ENCODE measurements at places on chromosomes 6 and 20.

- DNase-seq = no peak
Observed at GRCh38 chr6:30819297-30819917, 64.9 kb upstream of the DDR1 start.

GRCh38 chr6:111605100-111605751, 452 bp downstream of the TRAF3IP2 start:
- DNase-seq = no peak

DNA sequence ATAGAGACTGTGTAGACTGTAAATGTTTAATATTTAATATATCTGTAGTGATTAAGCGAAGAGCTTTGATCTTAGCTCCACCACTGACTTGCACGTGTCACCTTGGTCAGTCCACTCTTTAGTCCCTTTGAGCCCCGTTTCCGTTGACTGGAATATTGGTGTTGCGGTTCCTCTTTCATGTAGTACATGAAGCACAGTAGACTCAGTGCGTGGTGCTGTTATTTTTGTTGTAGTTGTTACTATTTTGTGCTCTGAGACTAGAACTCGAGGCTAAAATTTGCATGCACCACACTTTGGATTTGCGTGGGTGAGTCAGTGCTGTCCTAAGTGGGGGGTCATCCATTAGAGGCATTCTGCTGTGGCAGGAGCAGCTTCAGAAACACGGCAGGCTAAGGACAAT, 291.4 kb downstream of the QKI start:
- DNase-seq = no peak

DNA sequence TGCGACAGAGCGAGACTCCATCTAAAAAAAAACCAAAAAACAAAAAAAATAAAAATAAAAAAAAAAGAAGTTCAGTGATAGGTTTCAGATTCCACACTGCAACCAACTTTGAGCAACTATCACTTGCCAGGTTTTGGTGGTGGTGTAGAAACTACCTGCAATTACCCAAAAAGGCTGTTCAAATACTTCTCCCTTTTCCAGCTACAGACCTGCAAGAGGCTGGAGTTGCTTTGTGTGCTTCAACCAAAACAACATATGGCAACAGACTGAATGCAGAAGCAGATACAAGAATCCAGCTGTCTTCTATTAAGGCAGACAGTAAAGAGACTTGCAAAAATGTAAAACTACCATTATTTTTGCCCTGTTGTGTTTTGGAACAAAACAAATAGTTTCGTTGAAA, 9.3 kb upstream of the BCAS1 start:
- DNase-seq = no peak

GRCh38 chr6:1758076-1758679, 148.5 kb downstream of the FOXC1 start:
- DNase-seq = no peak

- DNase-seq = no peak
Observed at GRCh38 chr6:170371080-170371479, 64.5 kb downstream of the FAM120B start.

DNA sequence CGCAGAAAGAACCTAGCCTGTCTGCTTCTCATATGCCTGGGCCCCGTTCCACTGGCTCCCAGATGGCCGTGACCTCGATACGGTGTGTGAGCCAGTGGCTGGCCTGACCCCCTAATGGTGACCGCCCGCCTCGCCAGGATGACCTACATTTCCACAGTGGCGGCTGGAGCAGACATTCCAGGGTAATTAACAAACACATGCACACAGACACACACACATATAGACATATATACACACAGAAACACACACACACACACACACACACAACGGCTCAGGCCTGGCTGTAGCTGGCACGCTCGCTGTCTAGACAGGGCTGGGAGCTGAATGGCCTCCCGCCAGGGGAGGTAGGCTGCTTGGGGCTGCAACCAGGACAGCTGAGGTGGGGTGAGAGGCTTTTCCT, 227.1 kb downstream of the ANKRD60 start:
- DNase-seq = no peak

GRCh38 chr20:12699374-12700228, 309.2 kb upstream of the SPTLC3 start:
- DNase-seq = no peak

GRCh38 chr6:74735304-74735703, 470.5 kb downstream of the COL12A1 start:
- no peak for DNase-seq

DNA sequence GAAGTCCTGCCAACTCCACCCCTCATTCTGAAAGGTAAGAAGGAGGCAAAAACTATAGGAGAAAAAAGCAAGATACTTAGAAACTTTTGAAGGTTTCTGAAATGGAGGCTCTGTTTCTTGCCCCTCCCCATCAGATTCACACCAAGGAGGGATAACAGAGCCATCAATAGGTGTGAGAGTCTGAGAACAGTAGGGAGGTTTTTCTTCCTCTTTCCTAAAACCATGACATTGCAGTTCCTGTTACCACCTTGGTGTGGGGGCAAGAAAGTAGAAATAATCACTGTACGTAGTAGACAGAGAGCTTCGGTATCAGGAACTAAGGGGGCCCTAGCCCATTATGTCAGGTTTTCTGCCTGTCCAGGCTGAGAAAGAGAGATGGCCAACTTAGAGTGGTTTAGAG, 333.3 kb upstream of the SYNCRIP start:
- DNase-seq = no peak

- DNase-seq = peak; percentile 24
Observed at GRCh38 chr20:57657535-57658446, 37.6 kb upstream of the ZBP1 start.

DNA sequence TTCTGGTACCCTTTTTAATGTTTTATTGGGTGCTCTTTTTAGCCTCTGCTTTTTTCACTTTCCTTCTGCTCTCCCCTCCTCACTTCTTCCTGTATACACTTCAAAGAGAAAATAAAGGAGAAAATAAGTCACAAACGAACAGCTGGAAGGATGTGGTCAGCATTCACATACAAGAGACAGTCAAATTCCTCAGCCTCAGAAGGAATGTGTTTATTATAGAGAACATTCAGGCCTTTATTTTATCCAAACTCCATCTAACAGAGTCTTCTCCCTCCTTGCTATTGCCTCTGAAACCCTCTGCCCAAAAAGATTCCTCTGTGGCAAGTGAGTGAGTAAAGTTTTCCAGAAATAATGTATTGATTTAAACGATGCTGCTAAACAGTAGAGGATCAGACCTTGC, 490.4 kb downstream of the FRK start:
- DNase-seq = no peak

DNA sequence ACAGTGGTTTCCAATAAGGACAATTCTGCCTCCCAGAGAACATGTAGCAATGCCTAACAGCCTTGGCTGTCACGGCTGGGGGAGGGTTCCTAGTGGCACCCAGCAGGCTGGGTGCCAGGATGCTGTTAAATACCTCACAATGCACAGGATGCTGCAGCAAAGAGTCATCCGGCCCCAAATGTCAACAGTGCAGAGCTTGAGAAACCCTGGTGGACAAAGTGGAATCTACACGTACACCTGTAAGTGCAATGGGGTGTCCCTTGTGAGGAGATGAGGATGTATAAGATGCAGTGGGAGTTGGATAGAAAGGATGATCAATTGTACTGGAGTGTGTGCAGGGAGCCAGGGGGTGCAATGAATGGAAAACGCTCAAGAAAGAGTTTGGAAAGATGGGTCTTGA, 142.4 kb downstream of the FNDC1 start:
- no peak for DNase-seq

GRCh38 chr20:37804584-37805566, 98.1 kb upstream of the VSTM2L start:
- no peak for DNase-seq

GRCh38 chr6:16633961-16634360, 127.3 kb downstream of the ATXN1 start:
- DNase-seq = no peak

GRCh38 chr6:53391170-53391569, 42.4 kb upstream of the ELOVL5 start:
- DNase-seq = no peak

DNA sequence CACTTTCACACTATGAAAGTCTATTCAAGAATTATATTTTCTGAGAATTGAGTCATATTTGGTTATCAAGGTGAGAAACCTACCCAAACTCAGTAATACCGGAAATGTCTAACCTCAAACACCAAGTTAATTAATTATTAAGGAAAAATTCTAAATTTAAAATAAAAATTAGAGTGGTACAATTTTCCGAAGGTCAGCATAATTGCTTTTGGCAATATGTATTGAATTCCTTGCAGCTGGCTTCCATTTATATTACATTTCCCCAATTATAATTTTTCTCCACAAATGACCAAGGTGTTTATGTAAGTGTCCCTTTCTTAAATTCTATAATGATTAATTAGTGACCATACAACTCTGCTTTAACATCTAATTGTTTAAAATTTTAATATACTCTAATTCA, 316.0 kb upstream of the IRAK1BP1 start:
- DNase-seq = no peak

DNA sequence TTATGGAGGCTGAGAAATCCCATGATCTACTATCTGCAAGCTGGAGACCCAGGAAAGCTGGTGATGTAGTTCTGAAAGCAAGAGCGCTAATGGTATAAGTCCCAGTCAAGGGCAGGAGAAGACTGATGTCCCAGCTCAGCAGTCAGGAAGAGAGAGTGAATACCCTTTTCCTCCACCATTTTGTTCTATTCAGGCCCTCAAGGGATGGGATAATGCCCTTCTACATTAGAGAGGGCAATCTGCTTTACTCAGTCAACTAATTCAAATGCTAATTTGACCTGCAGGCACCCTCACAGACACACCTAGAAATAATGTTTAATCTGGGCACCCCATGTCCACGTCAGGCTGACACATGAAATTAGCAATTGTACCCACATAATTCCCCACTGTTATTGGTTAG, 10.8 kb upstream of the FYN start:
- no peak for DNase-seq

DNA sequence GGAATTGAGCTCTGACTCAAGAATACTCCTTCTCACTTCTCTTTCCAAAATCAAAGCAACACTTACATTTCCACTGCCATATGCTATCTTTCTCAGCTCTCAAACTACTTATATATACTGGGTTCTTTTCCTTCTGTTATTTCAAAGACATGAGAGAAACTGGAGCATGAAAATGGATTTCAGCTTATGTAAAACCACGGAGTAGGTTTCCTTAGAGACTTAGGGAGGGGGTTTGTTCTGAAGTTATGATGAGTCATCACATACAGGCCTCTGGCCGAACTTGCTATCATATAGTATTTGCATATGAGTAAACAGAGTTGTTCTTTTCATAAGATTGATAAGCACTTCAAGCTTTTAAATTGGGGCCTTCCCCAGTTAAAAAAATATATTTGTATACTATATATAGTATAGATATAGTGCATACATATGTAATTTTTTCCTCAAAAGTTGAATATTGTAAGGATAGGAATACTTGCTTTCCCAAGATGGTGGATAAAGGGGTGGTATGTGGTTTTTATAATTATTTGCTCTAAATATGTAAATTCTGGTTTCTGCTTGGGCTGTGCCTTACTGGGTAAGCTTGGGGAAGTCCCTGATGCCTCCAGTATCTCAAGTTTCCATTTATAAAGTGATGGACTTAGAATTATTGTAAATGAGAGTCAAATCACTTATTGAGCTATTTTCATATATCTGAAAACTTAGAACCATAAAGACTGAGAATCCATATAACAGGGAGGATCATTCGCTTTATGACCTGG, 273.9 kb downstream of the RFPL4B start:
- DNase-seq = no peak

DNA sequence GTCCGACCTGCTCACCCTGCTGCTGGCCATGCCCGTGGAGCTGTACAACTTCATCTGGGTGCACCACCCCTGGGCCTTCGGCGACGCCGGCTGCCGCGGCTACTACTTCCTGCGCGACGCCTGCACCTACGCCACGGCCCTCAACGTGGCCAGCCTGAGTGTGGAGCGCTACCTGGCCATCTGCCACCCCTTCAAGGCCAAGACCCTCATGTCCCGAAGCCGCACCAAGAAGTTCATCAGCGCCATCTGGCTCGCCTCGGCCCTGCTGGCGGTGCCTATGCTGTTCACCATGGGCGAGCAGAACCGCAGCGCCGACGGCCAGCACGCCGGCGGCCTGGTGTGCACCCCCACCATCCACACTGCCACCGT, 885 bp downstream of the NTSR1 start:
- DNase-seq = no peak

GRCh38 chr6:19972221-19972620, 135.1 kb downstream of the ID4 start:
- no peak for DNase-seq

GRCh38 chr6:1724124-1724523, 114.4 kb downstream of the FOXC1 start:
- DNase-seq = no peak

GRCh38 chr20:53216478-53216855, 244.3 kb downstream of the TSHZ2 start:
- DNase-seq = no peak

- no peak for DNase-seq
Observed at GRCh38 chr20:18289306-18289705, 979 bp downstream of the ZNF133 start.

- no peak for DNase-seq
Observed at GRCh38 chr6:16562498-16562897, 198.8 kb downstream of the ATXN1 start.

GRCh38 chr20:18225632-18226031, 62.7 kb upstream of the ZNF133 start:
- no peak for DNase-seq

GRCh38 chr6:72669324-72669723, 47.5 kb downstream of the KCNQ5 start:
- DNase-seq = peak; percentile 60

GRCh38 chr6:46888031-46888430, 33.7 kb downstream of the ADGRF5 start:
- no peak for DNase-seq

DNA sequence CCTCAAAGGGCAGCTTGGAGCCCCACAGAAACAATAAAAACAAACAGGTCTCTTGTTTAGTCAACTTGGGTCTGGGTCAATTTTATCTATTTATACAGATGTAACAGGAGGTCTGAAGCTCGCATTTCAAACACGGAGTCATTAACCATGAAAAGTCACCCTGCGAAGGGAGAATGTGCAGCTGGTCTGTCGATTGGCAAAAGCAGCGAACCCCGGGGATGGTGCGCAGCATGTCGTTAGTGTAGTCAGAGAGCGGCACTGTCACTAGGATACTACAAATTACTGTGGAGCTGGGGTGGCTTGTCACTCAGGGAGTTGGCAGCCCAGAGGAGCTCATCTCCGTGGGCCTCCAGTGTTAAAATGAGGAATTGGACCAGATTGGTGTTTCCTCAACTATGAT, 190.4 kb upstream of the ARG1 start:
- DNase-seq = no peak

DNA sequence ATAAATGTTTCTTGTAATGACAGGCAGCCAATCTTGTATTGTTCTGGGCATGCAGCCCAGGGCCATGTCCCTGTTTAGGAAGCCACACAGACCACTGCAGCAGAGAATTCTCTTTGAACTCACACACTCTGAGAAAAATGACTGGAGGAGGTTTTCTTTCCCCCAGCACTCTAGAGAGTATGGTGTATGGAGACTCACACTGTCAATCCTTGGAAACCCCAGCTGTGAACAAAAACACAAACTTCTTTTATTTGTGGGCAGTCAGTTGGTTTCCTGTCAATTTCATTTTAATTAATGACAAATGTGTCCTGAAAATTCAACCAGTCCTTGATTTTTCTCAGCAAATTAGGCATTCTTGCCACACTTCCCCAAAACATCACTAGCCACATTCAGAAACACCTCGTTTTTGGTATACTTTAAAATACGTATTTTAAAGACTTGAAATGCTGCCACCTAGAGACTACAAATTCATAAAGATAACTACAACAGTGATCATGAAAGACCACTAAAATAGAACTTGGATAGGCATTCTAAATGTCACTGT, 52.9 kb upstream of the UFL1 start:
- DNase-seq = no peak

Data from D341Med (cell line).